ENCODE measurements at places on chromosomes 3 and 15.

DNA sequence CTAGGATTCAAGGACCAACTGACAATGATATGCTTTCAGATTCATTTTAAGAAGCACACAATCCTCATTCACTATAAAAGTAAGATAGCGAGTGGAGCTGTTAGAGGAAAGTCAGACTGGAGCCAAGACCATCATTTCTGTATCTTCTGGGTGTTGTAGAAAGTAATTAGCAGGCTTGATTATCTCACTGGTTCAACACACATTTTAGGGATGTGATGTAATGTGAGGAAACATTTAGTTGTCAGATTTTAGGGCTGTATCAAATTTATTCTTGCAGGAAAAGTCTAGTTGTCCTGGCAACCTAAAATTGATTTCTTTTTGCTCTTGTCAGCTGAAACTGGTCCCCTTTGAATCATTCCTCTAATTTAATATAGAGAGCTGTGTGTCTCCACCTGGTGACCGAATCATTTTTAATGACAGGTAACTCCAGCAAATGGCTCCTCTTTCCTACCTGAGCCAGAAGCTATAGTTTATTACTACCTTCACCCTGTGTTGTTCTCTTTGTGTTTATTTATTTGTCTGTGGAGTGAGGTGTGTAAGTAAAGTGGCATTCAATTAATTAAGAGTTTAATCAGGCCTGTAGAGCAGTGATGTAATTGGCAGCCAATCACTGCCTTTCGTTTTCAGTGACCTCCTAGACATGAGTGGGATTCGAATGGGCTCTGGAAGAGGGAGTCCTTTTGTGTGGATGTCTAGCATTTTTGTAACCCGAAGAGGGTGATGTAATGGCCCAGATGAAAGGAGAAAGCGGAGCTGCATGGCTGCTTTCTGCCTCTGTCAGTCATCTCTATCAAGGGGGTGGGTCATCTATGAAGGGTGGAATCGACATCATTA lies 125.8 kb downstream of the LPP start:
- DNase-seq: no peak

- no peak for DNase-seq
Observed at GRCh38 chr3:36992806-36993325, at the start of gene EPM2AIP1. Gene EPM2AIP1, minus strand, starts transcription at chr3:36993131. Its CDS starts 54 bp downstream, at chr3:36993077.

- peak; percentile 56 for DNase-seq
Observed at GRCh38 chr3:4829031-4829394, 150.2 kb upstream of the BHLHE40 start.

GRCh38 chr3:171168086-171168485 lies 141.6 kb upstream of the SLC2A2 start:
- no peak for DNase-seq

GRCh38 chr3:76661527-76662250 lies 378.2 kb upstream of the ROBO2 start:
- no peak for DNase-seq

DNA sequence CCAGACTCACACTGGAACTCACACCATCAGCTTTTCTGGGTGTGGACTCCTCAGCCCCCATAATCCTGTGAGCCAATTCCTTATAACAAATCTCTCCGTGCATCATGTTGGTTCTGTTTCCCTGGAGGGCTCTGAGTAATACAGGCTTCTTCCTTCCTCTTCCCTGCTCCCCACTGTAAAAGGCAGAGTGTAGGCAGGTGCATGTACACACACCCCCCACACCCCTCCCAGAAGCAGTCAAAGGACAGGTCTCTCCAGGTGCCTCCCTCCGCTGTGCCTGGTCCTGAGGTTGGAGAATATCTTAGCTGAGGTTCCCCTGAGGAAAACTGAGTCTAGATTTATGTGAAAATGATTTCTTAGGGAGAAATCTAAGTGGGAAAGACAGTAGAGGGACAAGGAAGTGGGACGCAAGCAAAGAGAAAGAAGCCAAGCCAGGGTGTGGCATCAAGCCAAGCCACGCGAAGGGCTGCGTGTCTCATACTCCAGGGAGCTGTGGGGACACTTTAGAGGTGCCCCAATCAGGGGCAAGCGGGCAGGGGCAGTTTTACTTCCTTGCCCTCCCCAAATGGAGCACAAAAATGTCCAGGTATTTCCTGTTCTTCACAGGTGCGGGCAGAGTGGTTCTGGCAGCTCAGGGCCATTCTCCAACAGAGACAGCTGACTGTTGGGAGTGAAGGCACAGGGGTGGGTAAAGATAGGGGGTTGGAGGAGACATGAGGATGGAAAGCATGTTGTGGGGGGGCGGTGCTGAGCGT lies 86.6 kb downstream of the HMG20A start:
- no peak for DNase-seq

DNA sequence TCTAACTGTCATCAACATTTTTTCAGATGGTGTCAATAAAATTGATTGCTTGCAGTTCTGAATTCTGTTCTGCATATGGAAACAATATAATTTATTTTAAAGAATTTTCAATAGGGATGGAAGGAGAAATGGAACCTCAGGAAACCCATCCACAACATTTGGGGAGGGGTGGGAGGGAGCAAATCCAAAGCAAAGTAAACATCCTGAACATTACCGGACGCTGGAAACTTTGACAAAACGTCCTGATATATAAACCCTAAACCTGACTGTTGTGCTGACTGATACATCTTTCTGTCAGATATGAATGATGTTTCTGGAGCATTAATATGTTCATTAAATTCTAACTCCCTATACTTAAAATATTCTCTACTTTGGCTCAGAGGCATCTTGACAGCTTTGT lies 479.0 kb downstream of the FOXP1 start:
- no peak for DNase-seq

DNA sequence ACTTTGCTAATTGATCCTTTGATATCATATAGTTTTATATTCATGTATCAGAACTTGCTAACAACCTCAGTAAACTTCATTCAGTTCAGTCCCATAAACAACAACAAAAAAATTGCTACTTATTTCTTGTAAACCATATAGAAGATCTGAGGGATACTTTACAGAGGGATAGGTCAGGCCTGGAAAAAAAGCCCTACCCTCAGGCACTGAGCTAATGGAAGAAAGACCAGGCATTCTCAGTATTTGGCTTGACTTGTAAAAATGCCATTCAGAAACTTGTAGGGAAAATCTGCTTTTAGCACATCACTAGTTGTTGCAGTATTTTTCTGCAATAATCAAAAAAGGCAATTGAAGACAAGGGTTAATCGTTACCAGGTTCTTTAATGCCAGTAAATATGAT lies 33.1 kb downstream of the ARMC8 start:
- no peak for DNase-seq

GRCh38 chr15:78087951-78088772 lies 4.2 kb upstream of the SH2D7 start:
- DNase-seq: peak; percentile 62

- DNase-seq: no peak
Observed at GRCh38 chr3:192795021-192795420, 67.7 kb upstream of the FGF12 start.

DNA sequence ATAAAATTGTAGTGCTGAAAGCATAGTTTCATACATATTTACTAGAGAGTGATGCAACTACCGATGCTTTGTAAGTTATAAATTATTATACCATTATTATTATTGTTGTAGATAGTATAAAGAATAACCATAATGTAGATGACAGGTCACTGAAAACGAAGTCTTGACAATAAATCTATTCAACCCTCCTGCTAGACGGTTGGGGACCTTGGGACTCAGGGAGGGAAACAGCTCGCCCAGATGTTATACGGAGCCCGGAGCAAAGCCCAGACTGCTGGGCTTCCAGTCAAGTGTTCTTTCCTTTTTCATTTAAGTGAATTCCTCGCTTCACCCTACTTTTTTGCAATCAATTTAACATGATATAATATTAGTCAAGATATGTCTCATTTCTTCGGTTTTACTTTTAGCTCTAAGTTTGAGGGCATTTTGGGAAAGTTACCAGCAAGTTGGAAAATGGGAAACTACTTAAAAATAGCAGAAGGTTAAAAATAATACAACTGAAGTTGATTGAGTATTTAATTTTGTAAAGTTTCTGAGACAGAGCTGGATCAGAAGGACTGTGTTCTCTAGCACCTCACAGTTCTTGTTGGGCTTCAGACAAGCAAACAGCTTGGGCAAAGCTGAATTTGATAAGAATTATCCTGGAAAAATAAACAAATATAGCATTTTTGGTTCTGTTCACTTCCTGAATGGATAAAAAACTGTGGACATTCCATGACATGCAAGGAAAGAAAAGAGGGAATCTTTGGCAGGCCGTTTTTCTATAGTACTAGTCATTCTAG lies 173.4 kb upstream of the TP63 start:
- no peak for DNase-seq

DNA sequence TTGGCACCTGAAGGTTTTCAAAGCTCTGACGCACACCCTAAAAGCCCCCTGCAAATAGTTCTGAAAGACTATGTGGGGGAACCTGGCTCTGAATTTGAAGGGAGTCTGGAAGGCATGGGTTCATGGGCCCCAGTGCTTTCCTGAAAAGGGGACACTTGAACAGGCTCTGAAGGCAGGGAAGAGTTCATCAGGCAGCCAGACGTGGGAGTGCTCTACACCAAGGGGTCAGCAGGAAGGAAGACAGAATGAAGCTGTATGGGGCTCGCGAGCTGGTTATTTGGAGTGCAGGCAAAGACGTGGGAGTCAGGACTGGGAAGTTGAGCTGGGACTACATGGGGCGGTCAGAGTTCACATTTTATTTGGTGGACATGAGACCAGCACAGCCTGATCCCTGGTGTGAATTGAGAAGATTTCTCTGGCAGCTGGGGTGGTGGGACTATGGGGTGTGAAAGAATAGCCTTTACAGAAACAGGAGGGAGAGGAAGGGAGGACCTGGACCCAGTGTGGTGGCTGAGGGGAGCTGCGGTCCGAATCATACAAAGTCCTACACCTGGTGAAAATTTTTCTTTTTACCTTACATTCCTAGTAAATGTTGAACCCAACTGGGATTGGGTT lies 12.6 kb downstream of the ABHD6 start:
- no peak for DNase-seq

- DNase-seq: no peak
Observed at GRCh38 chr3:179943117-179943880, 93.4 kb downstream of the PEX5L start.

DNA sequence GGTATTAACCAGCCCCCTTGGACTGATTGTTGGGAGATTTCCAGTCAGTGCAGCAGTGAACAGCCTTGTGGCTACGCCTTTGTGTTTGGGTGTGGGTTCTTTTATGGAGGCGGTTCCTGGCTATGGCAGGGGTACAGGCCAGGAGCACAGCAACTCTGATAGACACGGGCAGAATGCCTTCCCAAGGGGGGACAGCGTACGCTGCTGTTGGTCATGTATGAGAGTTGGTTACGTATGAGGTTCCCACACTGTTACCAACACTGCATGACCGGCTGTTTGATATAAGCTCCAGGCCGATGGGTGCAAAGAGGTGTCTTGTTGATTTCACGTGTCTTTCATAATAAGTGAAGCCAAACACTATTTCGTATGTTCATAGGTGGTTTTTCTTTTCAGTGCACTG lies 187.8 kb downstream of the NSMCE3 start:
- no peak for DNase-seq

Measured in CD14-positive monocyte (primary cell).